Right ventricle myocardium inferior (tissue), 1 donor: ENCODE measurements at places on chromosomes 11 and 22. TPM values are rescaled to one million over a fixed set of nuclear protein-coding genes. Genes with fewer than 3 reads are reported as not detected.

DNA sequence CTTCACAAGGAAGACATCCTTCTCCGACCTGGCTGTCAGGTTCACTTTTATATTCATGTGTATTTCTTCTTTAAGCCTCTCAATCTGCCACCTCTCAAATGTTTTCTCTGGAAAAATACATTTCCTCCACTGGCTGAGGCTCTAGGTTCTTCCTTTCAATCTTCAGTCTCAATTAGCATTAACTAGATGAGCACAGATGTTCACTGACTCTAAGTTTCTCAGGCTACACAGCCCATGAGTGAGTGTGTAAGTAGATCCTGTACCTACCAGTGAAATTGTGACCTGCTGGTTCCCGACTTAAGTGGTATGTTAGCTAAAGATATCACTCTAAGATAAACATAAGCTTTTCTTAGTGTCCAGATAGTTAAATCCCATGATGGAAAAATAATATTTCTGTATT, 206.9 kb downstream of the ADAMTS15 start:
- DNase-seq, result no peak

GRCh38 chr11:117834068-117834810, 9.7 kb upstream of the FXYD2 start:
- DNase-seq, result no peak

GRCh38 chr11:130456286-130456685, 7.8 kb downstream of the ADAMTS15 start:
- no peak for DNase-seq

OVOL1 gene
- not detected for total RNA-seq

TEX54 gene
- total RNA-seq, result not detected

- DNase-seq, result no peak
Observed at GRCh38 chr11:47967577-47968525, 12.5 kb upstream of the PTPRJ start.

MRE11 gene
- total RNA-seq, result 7.2 TPM

GRCh38 chr11:90856790-90857189, 633.9 kb upstream of the CHORDC1 start:
- DNase-seq, result no peak

- DNase-seq, result no peak
Observed at GRCh38 chr22:20741634-20742581, 32.0 kb upstream of the SERPIND1 start.

DNA sequence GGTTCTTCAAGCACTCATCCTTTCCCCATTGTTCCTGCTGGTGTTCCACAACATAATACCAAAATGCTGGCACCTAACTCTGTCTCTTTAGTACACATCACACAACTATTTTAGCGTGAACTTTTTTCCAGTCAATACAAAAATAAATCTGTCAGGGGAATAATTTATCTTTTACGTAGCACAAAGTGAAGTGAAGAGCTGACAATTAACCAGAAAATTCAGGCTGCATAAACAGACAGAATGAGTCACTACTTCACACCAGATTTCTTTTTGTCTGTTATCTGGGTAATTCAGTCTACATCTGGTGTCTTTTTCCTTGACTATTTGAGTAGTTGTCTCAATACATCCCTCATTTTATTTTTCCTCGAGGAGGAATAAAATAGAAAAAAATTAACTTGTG, 7.9 kb upstream of the ETS1 start:
- DNase-seq, result no peak

- no peak for DNase-seq
Observed at GRCh38 chr11:7759010-7759409, 37.7 kb downstream of the OR5P2 start.

DNA sequence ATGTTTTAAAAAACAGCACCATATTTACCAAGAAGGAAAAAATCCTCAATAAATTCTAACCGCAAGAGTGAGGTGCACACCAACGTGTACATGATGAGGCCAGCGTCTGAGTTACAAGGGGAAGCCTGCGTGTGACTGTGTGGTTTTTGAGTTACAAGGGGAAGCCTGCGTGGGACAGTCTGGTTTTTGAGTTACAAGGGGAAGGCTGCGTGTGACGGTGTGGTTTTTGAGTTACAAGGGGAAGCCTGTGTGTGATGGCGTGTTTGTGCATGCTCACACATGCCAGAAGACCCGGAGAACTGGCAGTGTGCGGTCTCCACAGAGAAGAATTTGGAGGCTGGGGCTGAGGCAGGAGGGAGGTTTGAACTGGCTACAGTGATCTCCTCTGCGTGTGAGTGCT, 1376.4 kb downstream of the TBC1D22A start:
- no peak for DNase-seq

APOBEC3H gene
- 0.32 TPM for total RNA-seq

OR51A7 gene
- not detected for total RNA-seq

GRCh38 chr22:23684561-23685031, 6.2 kb upstream of the RGL4 start:
- peak; percentile 20 for DNase-seq

- no peak for DNase-seq
Observed at GRCh38 chr11:69131644-69132300, 24.0 kb upstream of the SMIM38 start.

TRIM6 gene
- 0.84 TPM for total RNA-seq

DNA sequence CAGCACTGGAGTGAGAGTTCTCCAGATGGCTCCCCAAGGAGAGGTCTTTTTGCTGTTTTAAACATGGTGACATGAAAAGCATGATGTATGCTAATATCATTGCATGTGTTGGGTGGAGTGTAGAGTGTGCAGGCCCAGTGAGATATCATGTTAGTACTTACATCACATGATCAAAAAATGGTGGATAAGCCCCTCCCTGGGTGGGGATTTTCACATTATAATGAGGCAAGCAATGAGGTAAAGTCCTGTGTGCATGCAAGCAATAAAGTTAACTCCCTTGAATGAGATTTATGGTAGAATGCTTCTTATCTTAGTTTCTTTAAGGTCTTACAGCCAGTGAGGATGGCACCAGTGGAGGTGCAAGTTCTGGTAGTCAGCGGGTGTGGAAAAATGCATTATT, 8.5 kb downstream of the FAM111B start:
- no peak for DNase-seq

DNA sequence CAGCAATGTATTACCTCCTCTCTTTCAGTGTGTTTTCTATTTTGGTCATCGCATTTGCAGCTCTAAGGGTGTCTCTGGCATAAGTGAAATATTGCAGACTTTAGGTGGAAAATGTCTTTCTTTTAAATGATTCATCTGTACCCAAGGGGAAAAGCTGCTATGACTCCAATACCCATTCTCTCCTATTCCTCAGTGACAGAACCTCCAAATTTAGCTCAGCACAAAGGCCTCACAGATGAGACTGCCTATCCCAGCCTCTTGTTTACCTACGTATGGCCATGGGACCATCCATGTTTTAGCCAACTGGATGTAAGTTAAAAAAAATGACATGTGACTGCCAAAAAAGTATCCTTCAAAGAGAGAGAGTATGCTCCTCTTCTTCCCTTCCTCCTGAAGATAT, 7.9 kb downstream of the MTMR2 start:
- no peak for DNase-seq

DNA sequence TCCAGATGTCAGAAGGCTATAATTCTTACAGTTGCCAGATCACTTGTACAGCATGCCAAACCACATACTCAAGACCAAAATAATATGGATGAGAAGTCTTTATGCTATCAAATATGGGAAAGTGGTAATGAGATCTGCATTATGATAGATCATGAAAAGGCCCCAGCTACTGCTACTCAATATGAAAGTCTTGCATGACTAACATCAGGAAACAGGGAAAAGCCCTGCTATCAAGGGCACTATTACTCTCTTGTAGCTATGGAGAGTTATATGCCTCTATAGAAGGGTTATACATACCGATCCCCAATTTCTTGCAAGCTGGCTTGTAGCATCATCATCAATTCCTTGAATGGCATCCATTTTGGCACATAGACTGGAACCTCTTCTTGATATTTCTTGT, 30.2 kb upstream of the TMPRSS5 start:
- DNase-seq, result no peak

GAS2 gene
- total RNA-seq, result 10.0 TPM

- DNase-seq, result no peak
Observed at GRCh38 chr22:41501209-41501608, 32.3 kb downstream of the ACO2 start.

GRCh38 chr11:104668797-104669463, 229.3 kb downstream of the CASP12 start:
- no peak for DNase-seq

DNA sequence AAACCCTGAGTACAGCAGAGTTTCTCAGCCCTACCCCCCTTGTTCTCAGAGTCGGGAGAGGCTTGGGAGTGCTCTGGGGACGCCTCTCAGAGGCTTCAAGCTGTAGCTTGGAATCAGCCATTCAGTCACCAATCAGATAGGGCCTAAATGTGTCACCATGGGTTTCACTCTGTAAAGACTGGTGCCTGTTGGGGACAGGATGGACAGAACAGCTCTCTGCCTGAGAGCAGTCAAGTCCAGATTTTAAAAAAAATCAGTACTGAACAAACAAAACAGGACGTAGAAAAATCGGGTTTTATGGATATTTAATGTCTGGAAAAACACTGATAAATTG, 1.3 kb downstream of the FADD start:
- no peak for DNase-seq

MMP12 gene
- not detected for total RNA-seq

FJX1 gene
- 0.54 TPM for total RNA-seq

USP28 gene
- 145 TPM for total RNA-seq

TSKU gene
- total RNA-seq, result 16.2 TPM

DNA sequence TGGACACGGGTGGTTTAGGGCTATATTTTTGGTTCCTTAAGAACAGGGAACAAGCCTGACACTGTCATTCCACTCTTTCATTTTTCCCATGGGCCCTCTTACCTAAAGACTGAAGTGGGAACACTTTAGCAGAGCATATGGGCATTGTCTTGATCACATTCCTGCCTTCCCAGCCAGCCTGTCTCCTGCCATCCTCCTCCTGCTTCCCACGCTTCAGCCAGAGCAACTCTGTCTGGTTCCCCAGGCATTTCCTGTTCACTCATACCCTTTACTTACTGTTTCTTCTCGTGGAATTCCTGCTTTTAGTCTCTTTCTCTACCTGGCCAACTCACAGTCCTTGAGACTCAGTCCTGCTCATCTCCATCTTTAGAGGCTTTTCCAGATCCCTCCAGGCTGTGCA, 22.8 kb downstream of the MRPL16 start:
- DNase-seq, result no peak

DNA sequence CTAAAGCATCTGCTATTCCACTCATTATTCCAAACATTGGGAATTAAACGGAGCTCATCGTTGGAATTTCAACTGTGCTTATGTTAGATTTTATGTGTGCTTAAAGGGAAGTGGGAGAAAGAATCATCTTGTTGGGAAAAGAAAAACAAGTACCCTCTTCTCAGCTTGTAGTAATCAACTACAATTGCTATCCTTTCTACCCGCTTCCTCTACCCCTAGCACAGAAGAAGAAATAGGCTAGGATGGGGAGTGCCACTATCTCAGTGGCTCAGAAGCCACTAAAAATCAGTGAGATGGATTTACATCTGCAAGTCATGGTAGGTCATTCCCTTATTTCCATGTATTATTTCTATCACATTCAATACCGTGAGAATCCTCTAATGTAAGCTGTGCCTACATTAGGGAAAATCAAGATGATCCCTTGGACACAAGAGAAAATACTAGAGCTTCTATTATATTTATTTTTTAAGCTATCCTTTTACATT, 97.9 kb upstream of the CD44 start:
- no peak for DNase-seq

GRCh38 chr11:18617688-18618341, 16.3 kb downstream of the SPTY2D1 start:
- DNase-seq, result no peak

CST6 gene
- not detected for total RNA-seq
